ENCODE measurements at places on chromosomes 3 and 15. TPM values are rescaled to one million over a fixed set of nuclear protein-coding genes. Genes with fewer than 3 reads are reported as not detected.

KNG1 gene
- total RNA-seq: not detected

CELSR3 gene
- total RNA-seq: 0.81 TPM

GTF2A2 gene
- total RNA-seq: 38.5 TPM

GOLGA6L9 gene
- 1.2 TPM for total RNA-seq

SAMMSON gene
- total RNA-seq: not detected

GPR171 gene
- total RNA-seq: not detected

EXD1 gene
- not detected for total RNA-seq

GCSAM gene
- total RNA-seq: not detected

SLCO2A1 gene
- under 0.01 TPM for total RNA-seq

CD276 gene
- 87.3 TPM for total RNA-seq

CPN2 gene
- total RNA-seq: not detected

ADAMTS9 gene
- 0.54 TPM for total RNA-seq

ARHGAP11A gene
- 33.9 TPM for total RNA-seq

EFCC1 gene
- not detected for total RNA-seq

ONECUT1 gene
- total RNA-seq: not detected

KIF15 gene
- 17.1 TPM for total RNA-seq

ALDH1L1 gene
- total RNA-seq: 0.18 TPM

SLC12A6 gene
- total RNA-seq: 29.4 TPM

Measured in fibroblast of the aortic adventitia (primary cell).